ENCODE measurements at places on chromosomes 2 and 18.

GRCh38 chr18:11993264-11993916, 12.1 kb downstream of the IMPA2 start:
- no peak for DNase-seq

GRCh38 chr2:57806449-57806968, 240.1 kb upstream of the VRK2 start:
- DNase-seq, result no peak

DNA sequence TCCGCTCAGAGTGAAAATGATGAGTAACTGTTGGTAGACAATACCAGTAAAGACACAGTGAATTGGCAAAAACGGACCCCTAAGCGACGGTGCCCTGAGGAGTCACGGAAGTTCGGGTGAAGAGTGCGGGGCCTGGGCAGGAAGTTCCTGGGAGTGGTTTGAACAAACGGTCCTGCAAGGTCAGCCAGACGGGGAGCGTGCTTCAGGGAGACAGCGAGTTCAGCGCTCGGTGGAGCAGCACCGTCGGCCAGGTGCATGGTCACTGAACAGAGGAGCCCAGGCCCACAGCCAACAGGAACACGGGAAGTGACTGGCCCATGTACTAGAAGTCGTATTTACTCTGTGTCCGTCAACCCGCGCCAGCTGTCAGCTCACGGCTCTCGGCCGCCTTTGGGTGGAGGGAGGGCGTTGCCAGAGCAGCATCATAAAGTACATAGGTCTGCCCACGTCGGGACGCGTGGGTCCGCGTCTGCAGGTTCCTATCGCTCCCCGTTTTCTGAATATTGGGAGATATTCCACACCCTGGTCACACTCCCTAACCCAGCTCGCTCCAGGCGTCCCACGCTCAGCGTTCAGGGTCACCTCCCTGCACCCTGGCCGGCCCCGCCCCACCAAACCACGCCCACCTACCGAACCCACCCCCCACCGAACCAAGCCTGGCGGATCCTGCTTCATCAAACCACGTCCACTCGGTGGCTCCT, 75.6 kb upstream of the UXS1 start:
- peak; percentile 70 for DNase-seq

DNA sequence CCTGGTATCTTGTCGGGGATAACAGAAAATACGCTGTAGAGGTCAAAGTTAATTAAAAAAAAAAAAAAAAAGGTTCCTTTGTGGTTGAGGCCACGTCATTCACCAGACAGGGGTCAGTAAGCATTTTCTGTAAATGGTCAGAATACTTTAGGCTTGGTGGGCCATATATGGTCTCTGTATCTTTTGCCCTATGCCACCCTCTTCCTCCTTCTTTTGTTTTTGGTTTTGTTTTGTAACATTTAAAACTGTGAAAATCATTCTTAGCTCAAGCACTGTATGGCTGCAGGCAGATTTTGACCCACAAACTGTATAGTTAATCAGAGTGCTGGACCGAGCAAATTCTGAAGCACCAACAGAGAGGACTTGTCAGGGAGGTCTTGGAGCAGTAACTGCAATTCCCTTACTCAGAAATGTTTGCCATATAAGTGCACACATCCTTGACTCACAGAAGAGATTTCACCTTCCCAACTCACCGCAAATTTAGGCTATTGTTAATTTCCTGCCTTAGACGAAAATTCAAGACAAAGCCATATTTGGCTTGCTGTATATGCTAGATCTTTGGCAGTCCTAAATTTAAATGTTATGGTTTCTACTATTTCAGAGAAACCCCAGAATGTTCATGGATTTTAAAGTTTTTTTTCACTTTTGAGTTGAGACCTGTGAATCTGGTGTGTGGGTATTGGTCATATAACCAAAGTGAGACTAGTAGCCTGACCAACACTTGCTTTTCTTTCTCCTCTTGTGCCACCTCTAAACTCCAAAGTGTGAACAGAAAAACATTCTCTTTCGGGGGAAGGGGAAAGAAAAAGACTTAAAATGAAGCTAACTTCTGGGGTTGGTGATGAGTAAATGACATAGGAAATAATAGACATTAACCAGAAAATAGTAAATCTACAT, 65.4 kb downstream of the DOCK10 start:
- no peak for DNase-seq

GRCh38 chr2:185279999-185280398, 458.6 kb upstream of the FSIP2 start:
- DNase-seq, result peak; percentile 30

DNA sequence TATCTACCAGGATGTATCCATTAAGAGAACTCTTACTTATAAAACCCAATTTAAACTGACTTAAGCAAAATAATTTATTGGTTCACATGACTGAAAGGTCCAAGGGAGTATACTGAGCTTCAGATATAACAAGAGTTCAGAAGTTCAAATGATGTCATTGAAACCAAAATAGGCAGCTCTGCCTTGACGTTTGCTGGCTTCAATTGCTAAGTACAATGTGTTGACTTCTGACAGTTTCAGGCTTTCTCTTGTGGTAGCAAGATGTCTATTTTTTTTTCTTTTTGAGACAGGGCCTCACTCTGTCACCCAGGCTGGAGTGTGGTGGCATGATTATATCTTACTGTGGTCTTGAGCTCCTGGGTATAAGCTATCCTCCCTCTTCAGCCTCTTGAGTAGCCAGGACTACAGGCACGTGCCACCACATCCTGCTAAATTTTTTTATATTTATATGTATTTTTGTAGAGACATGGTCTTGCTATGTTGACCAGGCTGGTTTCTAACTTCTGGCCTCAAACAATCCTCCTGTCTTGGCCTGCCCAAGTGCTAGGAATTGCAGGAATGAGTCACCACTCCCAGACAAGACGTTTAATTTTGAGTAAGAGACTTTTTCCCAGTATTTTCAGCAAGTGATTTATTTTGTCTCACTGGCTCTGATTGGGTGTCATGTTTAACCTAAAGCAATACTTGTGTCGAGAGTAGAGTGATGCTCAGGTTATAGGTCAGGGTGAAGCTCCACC, 184.8 kb downstream of the NR4A2 start:
- no peak for DNase-seq

DNA sequence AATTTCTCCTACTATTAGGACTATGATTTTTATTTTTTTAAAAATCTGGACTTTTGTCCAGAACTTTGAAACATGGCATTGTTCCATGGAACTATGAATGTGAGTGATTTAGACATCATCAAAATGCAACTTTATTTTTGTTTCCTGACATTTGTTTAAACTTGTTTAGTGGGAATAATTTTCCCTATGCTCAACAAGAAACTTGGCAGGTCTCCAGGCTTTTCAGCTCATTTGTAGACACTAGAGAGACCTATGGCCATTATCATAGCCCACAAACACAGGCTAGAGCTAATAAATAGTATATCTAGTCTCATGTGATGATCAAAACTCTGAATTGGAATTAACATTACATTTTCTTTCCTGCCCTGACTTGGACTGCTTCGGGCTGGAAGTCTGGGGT, 145.1 kb upstream of the CELF4 start:
- DNase-seq, result no peak

DNA sequence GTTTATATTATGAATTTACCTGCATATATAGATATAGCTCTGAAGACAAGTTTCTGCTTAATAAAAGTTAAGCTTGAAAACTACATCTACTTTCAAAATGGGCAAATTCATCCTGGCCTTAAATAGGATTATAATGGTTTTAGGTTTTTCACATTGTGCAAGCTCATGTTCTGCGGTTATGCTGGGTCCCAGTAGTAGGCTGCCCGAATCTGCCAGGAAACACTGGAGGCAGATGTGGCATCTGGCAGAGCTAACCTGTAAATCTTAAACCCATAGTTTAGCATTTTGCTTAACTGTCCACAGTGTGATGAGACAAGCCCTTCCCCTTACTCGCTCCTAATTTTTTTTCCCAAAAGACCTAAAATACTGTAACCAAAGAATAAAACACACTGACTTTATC, 234.2 kb downstream of the TCF4 start:
- no peak for DNase-seq

- DNase-seq, result no peak
These were observed 462.3 kb downstream of the MEIS1 start for GRCh38 chr2:66897181-66897580.

GRCh38 chr2:219309278-219309677, at the start of gene PTPRN:
Gene PTPRN, minus strand, starts transcription at chr2:219309401. Its CDS starts 69 bp downstream, at chr2:219309332.
- DNase-seq, result no peak

DNA sequence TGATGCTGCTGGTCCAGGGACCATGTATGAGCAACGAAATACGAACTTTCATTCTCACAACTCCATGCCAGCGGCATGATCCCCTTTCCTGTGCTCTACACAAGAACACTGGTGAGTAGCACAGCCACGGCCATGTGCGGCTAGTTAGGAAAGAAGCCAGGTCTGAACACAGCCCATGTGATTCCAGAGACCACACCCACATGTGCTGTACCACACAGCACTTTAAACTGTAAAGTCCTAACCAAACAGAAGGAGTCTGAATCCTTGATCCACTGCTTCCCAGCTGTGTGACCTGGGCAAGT, 33.0 kb upstream of the ACAA2 start:
- no peak for DNase-seq

DNA sequence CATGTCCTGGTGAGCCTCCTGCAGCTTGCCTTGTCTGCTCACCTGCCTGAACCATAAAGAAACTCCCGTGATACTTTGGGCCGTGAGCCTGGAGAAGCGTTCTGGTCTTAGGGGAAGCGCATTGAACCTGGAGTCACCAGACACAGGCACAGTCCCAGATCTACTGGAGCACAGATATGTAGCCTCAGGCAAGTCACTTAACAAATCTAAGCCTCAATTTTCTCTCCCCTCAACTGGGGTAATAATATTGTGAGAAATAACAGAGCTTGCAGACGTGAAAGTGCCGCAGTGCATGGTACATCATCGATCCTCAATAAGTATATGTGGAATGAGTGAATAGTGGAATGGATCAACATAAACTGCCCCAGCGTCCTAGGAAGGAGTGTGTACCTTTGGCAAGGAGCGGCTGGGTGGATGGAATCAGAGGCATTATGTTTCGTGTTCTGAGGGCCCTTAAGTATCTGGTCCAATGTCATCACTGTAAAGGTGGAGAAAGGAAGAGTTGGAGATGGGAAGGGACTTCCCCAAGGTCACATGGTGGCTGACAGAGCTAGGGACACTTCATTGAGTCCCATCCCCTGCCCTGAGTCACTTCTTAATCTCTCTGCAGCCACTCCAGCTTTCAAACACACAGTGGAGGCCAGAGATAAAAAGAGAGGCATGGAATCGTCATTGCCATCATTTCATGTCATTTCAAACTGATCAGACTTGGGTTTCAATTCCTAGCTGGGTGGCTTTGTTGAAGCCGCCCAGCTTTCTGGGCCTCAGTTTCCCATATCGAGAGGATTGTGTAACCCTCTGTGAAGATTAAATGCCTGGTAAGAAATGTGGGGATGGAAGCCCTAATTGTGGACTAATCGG, 172.4 kb downstream of the DDX1 start:
- no peak for DNase-seq

- peak; percentile 57 for DNase-seq
These were observed 1.3 kb downstream of the CIAO1 start for GRCh38 chr2:96267159-96267971.

GRCh38 chr2:26330604-26331003, 15.3 kb upstream of the SELENOI start:
- no peak for DNase-seq

- DNase-seq, result no peak
These were observed 45.0 kb downstream of the MAP2 start for GRCh38 chr2:209468846-209469245.

All from ACHN (cell line).